ENCODE measurements at places on chromosomes 4 and X.

DNA sequence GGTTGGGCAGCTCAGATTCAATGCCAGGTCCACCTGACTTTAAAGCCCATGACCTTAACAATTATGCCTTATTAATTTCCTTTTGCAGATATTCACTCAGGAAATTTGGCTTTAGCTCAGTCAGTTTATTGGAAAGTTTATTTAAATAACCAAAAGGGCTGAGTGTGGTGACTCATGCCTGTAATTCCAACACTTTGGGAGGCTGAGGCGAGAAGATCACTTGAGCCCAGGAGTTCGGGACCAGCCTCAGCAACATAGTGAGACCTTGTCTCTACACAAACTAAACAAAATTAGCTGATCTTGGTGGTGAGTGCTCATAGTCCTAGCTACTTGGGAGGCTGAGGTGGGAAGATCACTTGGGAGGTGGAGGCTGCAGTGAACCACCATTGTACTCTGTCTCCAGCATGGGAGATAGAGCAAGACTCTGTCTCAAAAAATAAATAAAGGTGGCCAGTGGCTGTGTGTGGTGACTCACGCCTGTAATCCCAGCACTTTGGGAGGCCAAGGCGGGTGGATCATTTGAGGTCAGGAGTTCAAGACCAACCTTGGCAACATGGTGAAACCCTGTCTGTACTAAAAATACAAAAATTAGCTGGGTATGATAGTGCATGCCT lies 43.3 kb downstream of the RHOH start:
- DNase-seq: no peak

DNA sequence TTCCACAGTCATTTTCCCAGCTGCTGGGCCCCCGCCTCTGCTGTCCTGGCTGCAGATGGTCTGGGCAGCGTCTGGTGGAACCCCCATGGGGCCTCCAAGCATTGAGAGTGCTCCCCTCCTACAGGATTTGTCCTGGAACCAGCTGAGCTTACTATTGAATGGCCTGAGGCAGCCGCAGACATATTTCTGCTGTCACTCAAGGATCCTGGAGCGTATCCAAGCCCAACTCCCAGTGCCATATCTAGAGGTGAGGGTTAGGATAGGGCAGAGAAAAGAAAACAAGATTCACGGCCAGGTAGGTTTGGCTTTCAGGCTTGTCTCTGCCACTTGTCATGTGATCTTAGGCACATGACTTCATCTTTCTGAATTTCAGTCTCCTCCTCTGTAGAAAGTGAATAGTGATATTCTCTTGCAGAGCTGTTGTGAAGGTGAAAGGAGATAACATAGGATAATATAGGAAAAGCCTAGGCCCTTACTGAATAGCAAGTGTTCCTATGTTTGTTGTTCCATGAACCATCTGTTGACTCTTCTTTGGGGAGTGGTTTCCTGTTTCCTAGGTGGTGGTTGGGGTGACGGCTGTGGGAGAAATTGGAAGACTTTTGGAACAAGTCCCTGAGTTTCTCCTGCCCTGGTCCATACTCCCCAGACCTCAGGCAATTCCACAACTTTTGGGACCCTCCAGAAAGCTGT lies 52.3 kb downstream of the SEPSECS start:
- no peak for DNase-seq

- DNase-seq: no peak
These were observed 57.1 kb downstream of the RELL1 start for GRCh38 chr4:37628977-37629609.

DNA sequence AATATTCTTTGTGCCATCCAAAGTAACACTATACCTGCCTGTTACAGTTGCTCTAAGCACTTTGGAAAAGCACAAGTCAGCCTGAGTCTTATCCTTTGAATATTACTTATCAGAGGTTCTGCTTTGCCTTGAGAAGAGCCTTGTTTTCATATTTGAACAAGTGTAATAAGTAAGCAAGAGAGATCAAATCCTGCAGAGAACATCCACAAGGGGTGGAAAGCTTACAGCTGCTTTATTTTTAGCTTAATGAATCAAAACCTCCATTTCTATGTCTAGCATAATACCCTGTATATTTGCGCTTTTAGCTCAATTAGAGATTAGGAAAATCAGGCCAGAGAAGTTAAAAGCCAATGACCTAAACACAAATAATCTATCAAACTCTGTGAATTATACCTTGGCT lies 139.8 kb downstream of the CDS1 start:
- no peak for DNase-seq

DNA sequence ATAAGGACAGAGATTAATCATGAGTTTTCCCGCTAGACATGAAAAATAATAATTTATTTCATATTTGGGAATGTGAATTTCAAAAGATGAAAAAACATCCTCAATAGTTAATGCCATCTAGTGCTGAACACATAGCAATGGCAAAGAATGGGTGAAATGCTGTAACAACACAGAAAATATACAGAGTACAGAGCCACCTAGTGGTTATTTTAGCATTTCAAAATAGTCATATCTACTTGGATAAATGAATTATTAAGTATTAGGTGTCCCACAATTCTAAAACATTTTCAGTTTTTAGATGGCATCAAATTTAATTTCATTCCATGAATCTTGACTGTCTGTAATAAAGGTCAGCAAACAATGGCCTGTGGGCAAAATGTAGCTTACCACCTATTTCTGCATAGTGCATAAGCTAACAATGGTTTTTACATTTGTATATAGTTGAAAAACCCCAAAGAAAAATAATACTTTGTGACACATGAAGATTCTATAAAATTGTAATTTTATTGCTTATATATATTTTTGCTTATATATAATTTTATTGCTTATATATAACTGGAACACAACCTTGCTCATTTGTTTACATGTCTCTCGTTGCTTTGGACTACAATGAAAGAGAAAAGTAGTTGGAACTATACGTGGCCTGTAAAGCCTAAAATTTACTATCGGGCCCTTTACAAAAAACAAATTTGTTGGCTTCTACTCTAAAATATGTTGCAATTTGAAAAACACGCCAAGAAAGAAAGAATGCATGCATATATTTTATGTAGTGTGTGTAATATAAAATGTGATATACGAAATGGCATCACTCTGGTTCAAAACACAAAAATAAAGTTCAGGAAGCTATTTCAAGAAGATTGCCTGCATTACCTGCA lies 99.1 kb upstream of the FAM47C start:
- no peak for DNase-seq

DNA sequence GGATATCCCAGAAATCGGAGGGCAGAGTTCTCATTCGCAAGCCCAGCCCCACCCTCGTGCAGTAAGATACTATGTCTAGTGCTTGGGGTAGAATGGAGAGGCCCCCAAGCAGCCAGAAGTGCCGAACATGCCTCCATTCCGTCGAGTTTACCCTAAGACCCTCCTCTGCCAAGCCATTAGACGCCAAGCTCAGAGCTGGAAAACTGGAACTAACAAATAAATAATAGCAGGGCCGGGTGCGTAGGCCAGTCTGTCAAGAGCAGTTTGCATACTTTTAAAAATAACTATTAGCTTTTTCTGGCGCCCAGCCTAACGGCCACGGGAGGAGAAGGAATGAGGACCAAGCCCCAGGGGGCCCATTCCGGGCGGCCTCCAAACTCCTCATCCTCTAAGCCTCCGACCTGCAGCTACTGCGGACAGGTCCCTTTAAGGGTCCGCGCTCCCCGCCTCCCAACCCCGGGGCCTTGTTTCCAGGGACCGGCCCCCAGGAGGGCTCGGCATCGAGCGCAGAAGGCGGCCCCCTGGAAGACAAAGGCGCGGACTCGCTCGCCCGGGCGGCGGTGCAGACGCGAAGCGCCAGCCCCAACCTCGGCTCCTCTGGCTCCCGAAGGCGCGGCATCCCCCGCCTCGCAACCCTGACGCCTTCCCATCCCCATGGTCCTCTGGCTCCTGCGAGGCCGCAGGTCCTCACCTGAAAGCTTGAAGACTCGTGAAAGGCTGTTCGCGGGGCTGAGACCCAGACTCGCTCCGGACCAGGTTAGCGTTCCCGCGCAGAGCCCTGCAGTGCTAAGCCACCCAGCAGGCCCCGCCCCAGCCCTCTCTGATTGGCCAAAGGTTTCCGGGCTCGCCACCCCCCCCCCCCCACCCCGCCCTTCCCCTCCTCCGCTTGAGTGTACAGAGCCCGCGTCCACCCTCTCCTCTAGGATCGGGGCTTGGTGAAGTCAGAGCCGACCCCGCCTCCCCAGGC lies at the start of gene TMSB15A:
TSS of gene TMSB15A (minus strand) at position 765 of the 967 bp plus-strand sequence.
- DNase-seq: peak; percentile 60

GRCh38 chr4:86660401-86660800 lies 66.3 kb downstream of the PTPN13 start:
- DNase-seq: no peak

DNA sequence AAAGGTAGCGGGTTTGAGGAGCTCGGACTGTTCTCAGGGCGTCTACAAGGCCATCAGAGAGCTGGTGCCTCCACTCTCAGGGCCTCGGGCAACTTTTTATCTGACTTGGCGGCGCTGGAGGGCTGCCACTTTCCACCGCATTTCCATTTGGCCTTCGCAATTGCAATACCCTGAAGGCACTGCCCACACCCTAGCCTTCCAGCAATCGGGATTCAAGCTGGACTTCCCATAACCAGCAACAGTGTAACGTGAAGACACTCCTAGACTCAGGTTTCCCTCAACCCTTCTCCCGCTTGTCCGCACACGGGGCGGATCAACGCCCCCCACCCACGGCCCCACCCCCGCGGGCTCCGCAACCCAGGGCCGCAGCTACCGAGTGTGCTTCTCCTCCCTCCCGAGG lies 50.2 kb upstream of the BCOR start:
- DNase-seq: no peak

GRCh38 chr4:10925996-10926395 lies 241.4 kb upstream of the CLNK start:
- no peak for DNase-seq

DNA sequence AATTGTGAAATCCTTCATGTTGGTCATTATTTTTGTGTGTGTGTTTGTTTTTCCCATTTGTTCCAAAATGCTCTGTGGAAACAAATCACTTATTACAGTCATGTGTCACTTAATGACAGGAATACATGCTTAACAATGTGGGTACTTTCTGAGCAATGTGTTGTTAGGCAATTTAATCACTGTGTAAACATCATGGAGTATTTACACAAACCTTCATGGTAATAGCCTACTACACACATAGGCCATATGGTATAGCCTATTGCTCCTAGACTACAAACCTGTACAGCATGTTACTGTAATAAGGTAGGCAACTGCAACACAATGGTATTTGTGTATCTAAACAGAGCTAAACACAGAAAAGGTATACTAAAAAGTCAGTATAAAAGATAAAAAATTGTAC lies 388.9 kb upstream of the PPP1R2C start:
- DNase-seq: no peak

GRCh38 chrX:40085102-40085551 lies 12.6 kb downstream of the BCOR start:
- DNase-seq: no peak

DNA sequence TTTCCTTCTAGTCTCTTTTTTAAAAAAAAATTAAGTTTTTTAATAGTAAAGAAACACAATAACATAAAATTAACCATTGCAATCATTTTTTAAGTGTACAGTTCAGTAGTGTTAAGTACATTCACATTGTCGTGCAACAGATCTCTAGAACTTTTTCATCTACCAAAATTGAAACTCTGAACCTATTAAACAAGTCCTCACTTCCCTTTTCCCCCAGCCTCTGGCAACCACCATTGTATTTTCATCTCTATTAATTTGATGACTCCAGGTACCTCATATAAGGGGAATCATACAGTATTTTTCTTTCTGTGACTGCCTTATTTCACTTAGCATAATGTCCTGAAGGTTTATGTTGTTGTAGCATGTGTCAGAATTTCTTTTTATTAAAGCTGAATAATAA lies 31.8 kb downstream of the MSL3 start:
- no peak for DNase-seq

GRCh38 chrX:109959356-109959871 lies 43.5 kb upstream of the TMEM164 start:
- DNase-seq: no peak

Measured in activated CD4-positive, alpha-beta T cell treated with anti-CD3 and anti-CD28 coated beads, Interleukin-2, amount 50 U/mL, for 48 hours (primary cell).